ENCODE measurements at places on chromosomes 16 and 17.

GRCh38 chr16:57689762-57690558 is 4.6 kb upstream of the DRC7 start:
- no peak for DNase-seq

DNA sequence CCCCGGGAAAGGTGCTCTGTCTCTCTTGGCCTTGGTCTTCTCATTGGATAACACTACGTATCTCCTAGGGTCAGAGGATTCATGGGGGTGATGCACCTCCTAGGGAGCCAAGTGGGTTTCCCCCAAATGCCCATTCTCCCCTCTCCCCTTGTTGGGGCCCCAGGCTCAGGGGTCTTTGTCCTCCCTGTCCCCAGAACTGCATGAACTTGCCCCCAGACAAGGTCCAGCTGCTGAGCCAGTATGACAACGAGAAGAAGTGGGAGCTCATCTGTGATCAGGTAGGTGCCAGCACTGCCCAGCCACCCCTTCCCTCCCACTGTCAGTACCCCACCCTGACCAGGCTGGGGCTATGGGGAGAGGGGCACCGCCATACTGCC is 8.7 kb downstream of the FMNL1 start:
- DNase-seq = no peak

GRCh38 chr17:74055508-74056160 is 147.8 kb upstream of the RPL38 start:
- no peak for DNase-seq

GRCh38 chr17:74842146-74842598 is 17.5 kb downstream of the GRIN2C start:
- DNase-seq = no peak

Data from amniotic stem cell (primary cell).